Brain microvascular endothelial cell (primary cell): ENCODE measurements at places on chromosomes 11 and 22.

DNA sequence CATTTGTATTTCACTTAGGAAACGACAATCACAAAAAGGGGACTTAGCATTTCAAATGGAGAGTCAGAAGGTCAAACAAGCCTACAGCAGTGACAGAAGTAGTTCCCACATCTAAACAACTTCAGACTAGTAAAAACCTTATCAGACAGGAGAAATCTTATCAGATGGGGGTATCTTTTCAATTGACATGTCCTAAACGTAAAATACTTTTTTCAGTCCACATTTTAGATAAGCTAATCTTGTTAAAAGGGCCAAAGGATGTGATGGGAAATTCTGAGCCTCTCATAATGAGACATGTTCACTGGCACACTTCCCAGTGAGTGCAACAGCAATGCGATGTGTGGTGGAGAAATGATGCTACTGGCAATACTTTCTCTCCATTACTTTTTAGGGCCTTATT lies 2.4 kb downstream of the MAPK1 start:
- DNase-seq, result peak; percentile 79

DNA sequence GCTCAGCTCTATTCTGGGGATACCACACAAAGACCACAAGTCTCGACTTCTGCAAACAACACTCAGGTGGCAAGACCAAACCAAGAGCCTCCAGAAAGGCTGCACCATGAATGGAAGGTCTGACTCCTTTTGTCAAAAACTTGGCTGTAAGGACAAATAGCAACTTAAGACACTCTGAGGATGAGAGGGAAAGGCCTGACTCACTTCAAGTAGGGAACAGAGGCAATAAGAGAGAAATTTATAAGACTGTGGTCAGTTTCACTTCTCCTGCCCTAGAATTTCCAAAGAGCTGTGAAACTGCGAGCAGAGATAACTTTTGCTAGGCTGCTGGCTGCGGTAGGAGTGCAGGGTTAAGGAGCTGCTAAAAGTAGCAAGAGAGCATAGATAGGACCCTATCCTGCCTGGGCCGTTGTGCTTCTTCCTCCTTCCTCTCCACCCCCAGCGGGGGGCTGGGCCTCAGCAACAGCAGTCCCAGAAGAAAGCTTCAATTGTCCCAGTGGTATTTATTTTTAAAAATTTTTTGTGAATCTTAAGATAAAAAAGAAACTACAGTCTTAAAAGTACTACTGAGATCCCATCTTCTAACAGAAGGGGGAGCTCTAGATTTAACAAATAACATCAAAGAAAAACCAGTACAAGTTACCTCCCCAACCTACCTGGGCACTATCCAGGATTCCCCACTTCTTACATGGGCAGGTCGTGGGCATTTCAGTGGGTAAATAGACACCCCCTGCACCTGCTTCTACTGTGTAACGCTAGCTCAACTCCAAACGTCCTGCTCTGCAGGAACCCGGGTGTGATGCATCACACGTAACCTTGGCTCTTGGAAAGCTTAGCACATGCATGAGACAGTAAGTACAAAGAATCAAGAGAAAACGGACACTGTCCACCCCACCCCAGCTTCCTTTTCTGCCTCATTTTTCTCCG lies 66.4 kb downstream of the SGSM3 start:
- DNase-seq, result peak; percentile 59

DNA sequence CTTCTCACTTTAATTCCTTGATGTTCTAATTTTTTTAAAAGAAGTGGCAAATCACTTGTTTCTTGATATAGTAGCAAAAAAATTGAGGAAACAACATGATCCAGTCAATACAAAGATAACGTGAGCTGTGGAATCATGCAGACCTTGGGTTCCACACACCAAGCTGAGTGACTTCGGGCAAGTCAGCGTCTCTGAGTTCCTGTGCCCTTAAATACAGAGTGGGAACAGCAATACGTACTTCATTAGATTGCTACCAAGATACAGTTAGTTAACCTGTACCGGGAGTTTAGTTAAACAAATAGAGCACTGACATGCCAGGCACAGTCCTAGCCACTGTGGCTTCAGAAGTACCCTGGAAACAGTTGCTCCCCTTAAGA lies 58.5 kb downstream of the PPP2R1B start:
- DNase-seq, result no peak

- DNase-seq, result no peak
These were observed 216.1 kb upstream of the NARS2 start for GRCh38 chr11:78790784-78791183.

GRCh38 chr11:94782446-94782845 lies 14.3 kb downstream of the AMOTL1 start:
- no peak for DNase-seq

DNA sequence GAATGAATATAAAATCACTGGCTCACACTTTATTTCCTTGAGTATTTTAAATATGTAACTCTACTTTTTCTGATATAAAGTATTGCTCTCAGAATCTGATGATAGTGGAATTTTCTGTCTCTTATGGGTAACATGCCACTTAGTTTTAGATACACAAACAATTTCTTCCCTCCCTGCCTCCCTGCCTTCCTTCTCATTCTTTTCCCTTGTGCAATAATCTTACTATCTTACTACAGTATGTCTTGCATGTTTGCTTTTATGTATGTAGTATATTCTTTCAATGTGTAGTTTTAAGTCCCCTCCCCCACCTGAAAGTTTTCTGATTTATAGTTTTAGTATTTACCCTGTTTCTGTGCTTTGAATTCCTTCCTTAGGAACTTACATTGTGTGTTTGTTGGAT lies 48.4 kb downstream of the INSC start:
- no peak for DNase-seq

GRCh38 chr11:95655536-95655935 lies 134.0 kb downstream of the FAM76B start:
- DNase-seq, result no peak

DNA sequence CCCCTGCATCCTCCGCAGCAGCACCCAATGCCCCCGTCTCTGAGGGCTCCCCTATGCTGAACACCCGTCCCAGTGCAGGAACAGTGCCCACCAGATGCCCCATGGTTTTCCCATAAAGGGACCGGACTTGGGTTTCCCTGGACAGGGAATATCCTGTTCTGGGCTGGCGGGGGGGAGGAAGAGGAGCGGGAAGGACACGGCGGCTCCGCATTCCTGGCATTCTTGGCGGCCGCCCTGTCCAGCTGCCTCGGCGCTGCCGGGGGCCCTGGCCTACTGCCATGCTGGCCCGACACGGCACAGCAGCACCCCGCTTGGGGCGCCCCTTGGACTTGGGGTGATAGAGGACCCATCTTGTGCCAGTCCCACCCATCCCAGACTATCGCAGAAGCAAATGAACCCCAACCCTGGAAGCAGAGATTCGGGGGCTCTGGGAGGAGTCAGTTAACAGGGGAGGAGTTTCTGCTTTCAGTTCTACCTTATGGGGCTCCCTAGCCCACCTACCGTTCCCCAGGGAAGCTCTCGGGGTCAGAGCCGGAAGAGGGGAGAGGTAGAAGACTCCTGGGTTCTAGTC lies 23.7 kb upstream of the CBX7 start:
- DNase-seq, result peak; percentile 39

- no peak for DNase-seq
These were observed 187.2 kb downstream of the SPON1 start for GRCh38 chr11:14149683-14150082.

DNA sequence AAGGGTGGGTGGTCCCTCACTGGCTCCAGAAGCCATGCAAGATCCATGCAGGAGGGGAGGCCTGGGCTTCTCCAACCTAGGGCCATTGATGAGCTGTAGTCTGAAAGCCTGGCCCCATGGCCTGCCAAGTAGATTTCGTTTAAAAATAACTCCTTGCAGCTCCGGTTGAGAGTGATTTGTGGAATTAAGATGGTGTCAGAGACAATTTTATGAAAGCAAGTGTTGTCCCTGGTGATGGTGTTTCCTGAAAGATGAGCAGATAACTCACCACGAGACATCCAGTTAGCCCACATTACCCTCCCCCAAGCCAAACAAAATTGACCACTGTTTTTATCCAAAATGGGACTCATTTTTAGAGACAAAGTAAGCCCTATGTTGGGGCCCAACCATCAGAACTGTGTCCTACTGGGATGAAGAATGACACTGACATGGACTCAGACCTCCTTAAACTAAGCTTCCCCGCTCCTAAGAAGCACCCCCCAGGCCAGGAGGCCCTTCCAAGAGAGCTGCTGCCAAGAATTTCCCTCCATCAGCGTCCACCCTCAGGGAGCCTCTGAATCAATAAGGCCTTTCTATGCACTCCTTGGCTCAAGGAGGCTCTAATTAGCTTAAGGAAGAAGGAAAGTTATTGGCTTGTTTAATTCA lies 174.2 kb upstream of the NCAM1 start:
- no peak for DNase-seq
